ENCODE measurements at places on chromosomes 6 and 20. TPM values are rescaled to one million over a fixed set of nuclear protein-coding genes. Genes with fewer than 3 reads are reported as not detected.

Gene CTCFL
- total RNA-seq, result not detected

Gene SYNDIG1
- not detected for total RNA-seq

Gene NFATC2
- 7.0 TPM for total RNA-seq

Gene HLA-DPB1
- 20.8 TPM for total RNA-seq

Gene CCDC170
- total RNA-seq, result under 0.01 TPM

Gene LAMA2
- total RNA-seq, result 5.8 TPM

Gene SNAP25
- not detected for total RNA-seq
